Activated CD4-positive, alpha-beta T cell treated with anti-CD3 and anti-CD28 coated beads, Interleukin-2, amount 10 ng/mL, durations not matched to agents 24 days and 14 days (primary cell): ENCODE measurements at places on chromosomes 12 and 14. TPM values are rescaled to one million over a fixed set of nuclear protein-coding genes. Genes with fewer than 3 reads are reported as not detected.

Gene CYP27B1
- total RNA-seq = 12.3 and 12.7 TPM in 2 replicates

Gene P2RX2
- total RNA-seq = not detected in 2 replicates

Gene TAS2R13
- total RNA-seq = 1.1 and 1.3 TPM in 2 replicates

Gene PMEL
- total RNA-seq = not detected in 2 replicates

Gene CD63
- 190 and 196 TPM in 2 replicates for total RNA-seq

Gene ITGB7
- 226 and 239 TPM in 2 replicates for total RNA-seq

Gene PZP
- not detected in 2 replicates for total RNA-seq

Gene PRICKLE1
- total RNA-seq = 0.28 TPM in 1 of 2 replicates, not detected in the other
